ENCODE measurements at places on chromosomes 6 and 20.

DNA sequence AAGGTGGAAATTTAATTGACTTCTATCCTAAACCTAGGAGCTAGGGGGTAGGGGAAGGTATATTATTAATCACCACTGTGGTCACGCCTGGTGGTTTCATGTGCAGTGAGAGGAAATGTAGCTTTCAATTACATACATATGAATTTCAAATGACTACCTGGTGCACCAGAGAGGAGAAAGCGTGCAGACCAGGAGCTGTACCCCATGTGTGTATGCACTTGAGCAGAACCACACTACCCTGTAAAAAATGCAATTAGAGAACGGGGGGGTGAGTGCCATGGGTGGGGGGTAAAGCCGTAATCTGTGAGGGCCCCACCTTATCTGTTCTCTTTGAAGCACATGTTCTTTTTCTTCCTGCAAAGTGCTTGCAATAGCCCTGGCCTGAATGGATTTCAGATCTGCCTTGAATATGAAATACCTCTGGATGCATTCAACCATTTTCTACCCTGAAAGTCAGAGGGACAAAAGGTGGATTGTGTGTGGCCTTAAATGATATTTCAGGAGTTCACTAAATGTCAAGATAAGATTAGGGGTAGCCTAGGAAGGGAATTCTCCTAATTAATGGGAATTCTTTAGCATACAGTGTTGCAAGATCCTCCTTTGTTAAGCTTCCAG is 30.9 kb upstream of the EDN3 start:
- no peaks in the 10 kb centered on the region for H3K36me3 ChIP-seq
- H3K4me1 ChIP-seq: peaks cover 30% of the 10 kb centered on the region
- no peak overlapping the region for H3K27ac ChIP-seq
- peaks cover 37% of the 10 kb centered on the region for H3K27me3 ChIP-seq
- no peak for DNase-seq

DNA sequence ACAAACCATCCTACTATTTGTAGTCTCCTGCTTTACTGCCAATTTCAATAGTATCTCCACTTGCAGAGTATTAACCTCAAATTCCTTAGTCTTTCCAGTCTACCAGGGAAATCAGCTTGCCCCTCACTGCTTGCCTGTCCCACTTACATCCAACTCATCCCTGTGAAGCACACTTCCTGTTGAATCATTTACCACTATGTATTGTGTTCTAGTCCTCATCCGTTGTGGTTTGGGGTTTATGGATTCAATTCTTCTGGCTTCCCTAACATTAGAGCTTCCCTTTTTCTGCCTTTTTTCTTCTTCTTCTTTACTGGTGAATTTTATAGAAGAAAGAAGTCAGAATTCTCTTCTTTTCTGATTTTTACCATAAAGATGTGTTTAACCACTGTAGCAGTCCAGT is 5.1 kb upstream of the TXLNB start:
- no peaks in the 10 kb centered on the region for H3K27me3 ChIP-seq
- H3K27ac ChIP-seq: no peak overlapping the region
- DNase-seq: no peak
- no peak overlapping the region for H3K4me3 ChIP-seq

- DNase-seq: peak; percentile 55
- no peaks in the 10 kb centered on the region for H3K27me3 ChIP-seq
- H3K4me3 ChIP-seq: peak overlapping the region; percentile 75
- peaks cover 72% of the 10 kb centered on the region for H3K4me1 ChIP-seq
Measured at GRCh38 chr6:127879685-127880084, 21.2 kb downstream of the THEMIS start.

GRCh38 chr6:39362487-39362865 is 40.0 kb upstream of the KCNK16 start:
- no peak overlapping the region for H3K4me3 ChIP-seq
- H3K36me3 ChIP-seq: no peaks in the 10 kb centered on the region
- no peaks in the 10 kb centered on the region for H3K27me3 ChIP-seq
- no peak for DNase-seq
- H3K27ac ChIP-seq: no peak overlapping the region

DNA sequence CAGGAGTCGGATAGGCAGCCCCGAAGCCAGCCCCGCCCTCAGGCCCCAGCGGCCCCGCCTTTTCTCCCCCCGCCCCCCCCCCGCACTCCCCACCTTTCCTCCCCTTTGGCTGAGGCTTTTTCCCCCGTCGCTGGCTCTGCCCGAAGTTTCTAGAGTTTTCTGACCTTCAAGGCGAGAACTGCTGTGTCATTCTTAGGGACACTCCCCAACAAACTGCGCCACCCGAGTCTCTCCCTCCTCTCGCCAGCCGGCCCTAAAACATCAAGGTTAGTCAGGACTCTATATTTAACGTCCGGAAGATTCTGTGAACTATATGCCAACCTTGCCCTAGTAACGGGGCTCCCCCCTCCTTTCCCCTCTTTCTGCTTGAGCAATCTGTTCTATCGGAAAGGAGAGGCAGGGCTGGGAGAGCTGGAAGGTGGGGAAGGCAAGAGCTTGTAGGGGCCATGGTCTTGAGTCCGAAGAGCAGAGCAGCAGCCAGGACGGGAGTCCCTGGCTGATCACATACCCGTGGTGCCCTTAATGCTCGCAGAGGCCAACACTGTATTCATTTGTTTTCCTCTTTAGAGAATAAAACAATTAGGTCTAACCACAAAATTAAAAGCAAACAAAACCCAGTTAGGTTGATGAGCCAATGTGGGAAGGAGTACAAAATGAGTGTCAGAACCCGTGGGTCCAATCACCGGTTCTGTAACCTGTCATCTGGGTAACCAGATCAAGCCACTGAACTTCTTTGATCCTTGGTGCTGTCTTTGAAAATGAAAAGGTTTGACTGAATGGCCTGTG is 5.3 kb upstream of the HSPA1B start:
- H3K27me3 ChIP-seq: no peaks in the 10 kb centered on the region
- H3K27ac ChIP-seq: peak overlapping the region; percentile 96
- H3K4me3 ChIP-seq: peak overlapping the region; percentile 99
- H3K4me1 ChIP-seq: peaks cover 41% of the 10 kb centered on the region
- H3K36me3 ChIP-seq: peaks cover 2% of the 10 kb centered on the region

GRCh38 chr20:31514154-31515071 is at the start of gene HM13:
Gene HM13 (plus strand): TSS chr20:31514442. CDS start chr20:31514552, 110 bp downstream.
- H3K27me3 ChIP-seq: peaks cover 3% of the 10 kb centered on the region
- peak within 1 kb of the TSS; percentile 59 for H3K27ac ChIP-seq
- peaks cover 10% of the 10 kb centered on the region for H3K4me1 ChIP-seq
- peak; percentile 91 for DNase-seq
- peaks cover 5% of the 10 kb centered on the region for H3K36me3 ChIP-seq
- H3K4me3 ChIP-seq: no peak within 1 kb of the TSS

Measured in activated naive CD8-positive, alpha-beta T cell treated with anti-CD3 and anti-CD28 coated beads, Interleukin-2, amount 10 ng/mL, durations not matched to agents 7 days and 5 days (primary cell).